ENCODE measurements at places on chromosomes 7 and 10.

DNA sequence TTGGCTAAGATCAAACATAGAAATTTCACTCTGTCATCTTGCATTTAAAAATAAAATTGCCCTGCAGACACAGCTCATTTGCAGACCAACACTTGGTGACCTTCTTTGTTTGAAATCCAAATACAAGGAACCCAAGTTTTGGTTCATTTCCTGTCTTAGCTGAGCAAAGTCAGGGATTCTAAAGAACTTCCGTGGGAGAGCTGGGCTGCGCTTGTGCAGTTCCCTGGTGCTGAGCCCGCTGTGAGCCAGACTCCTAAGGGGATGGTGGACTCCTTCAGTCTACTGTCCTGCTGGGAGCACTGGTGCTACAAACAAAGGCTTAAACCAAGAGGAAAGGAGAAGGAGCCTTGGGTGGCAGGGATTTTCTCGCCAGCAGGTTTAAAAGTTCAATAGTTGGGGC, 60.0 kb downstream of the MYOF start:
- DNase-seq, result no peak

GRCh38 chr7:33905389-33906032, at the start of gene BMPER:
BMPER (plus strand) TSS chr7:33905539; CDS start chr7:33905614, 75 bp downstream.
- no peak for DNase-seq

DNA sequence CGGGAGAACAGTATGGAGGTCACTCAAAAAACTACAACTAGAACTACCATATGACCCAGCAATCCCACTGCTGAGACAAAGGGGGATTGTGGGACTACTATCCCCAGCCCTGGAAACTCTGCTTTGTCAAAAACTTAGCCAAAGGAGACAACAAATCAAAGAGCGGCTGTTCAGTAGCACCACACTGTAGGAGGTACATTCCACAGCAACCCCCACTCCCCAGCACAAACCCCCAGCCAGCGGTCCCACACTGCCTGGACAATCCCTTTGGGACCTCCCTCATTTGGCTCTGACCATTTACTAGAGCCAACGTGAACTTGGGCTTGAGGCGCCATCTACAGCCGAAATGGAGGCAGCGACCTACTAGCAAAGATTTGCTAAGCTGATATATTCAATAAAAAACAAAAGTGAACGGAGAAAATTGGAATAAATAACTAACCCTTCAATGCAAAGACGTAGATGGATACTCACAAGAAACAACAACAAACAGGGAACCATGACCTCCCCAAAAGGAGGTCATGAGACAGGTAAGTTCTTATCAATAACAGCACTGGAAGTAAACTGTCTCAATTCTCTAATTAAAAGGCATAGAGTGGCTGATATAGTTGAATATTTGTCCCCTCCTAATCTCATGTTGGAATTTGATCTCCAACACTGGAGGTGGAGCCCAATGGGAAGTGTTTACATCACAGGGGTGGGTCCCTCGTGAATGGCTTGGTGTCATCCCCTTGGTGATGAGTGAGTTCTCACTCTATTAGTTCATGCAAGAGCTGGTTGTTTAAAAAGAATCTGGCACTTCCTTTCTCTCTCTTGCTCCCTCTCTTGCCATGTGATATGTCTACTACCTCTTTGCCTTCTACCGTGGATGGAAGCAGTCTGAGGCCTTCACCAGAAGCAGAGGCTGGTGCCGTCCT, 119.0 kb upstream of the KCNMA1 start:
- no peak for DNase-seq

DNA sequence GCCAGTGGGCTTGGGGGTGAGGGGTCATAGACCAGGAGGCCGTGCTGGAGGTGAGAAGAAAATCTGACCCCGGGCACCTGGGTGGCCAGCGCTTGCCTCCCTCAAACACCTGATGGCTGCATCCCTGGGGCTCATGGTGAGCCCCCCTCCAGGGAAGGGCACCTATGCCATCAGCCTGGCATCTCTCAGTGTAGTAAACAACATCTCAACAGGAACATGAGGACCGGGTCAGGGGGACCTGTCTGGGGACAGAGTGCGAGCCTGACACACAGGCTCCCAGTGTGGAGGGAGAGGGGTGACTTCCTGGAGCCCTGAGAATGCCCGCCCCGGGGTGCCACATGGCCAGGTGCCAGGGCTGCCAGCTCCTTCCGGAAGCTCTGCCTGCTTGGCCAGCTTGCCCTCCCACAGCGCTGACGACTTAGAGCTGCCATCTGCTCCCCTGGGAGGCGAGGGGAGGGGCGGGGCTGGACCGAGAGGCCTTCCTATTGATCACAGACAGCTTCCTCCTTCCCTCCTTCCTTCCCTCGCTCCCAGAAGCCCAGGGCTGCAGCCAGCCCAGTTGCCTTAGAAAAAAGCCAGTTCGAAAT, 12.3 kb downstream of the STX1A start:
- DNase-seq, result peak; percentile 22

- no peak for DNase-seq
Measured at GRCh38 chr7:14834456-14834855, 68.1 kb downstream of the DGKB start.

- no peak for DNase-seq
Measured at GRCh38 chr10:114311496-114312209, 72.6 kb downstream of the VWA2 start.

GRCh38 chr10:113917636-113918035, 63.2 kb downstream of the NHLRC2 start:
- DNase-seq, result no peak
